A549 (cell line): ENCODE measurements at places on chromosomes 12 and 14.

- DNase-seq, result no peak
These were observed 111.0 kb downstream of the SLC8A3 start for GRCh38 chr14:70077720-70078119.

GRCh38 chr14:106069804-106070625, 543.6 kb downstream of the TMEM121 start:
- no peak for DNase-seq

- peak; percentile 46 for DNase-seq
These were observed 572 bp downstream of the RAN start for GRCh38 chr12:130872179-130873096.

- no peak for DNase-seq
These were observed 39.2 kb upstream of the MEG3 start for GRCh38 chr14:100786576-100787219.

GRCh38 chr12:54074308-54074707, 20.7 kb downstream of the HOXC4 start:
- DNase-seq, result no peak

DNA sequence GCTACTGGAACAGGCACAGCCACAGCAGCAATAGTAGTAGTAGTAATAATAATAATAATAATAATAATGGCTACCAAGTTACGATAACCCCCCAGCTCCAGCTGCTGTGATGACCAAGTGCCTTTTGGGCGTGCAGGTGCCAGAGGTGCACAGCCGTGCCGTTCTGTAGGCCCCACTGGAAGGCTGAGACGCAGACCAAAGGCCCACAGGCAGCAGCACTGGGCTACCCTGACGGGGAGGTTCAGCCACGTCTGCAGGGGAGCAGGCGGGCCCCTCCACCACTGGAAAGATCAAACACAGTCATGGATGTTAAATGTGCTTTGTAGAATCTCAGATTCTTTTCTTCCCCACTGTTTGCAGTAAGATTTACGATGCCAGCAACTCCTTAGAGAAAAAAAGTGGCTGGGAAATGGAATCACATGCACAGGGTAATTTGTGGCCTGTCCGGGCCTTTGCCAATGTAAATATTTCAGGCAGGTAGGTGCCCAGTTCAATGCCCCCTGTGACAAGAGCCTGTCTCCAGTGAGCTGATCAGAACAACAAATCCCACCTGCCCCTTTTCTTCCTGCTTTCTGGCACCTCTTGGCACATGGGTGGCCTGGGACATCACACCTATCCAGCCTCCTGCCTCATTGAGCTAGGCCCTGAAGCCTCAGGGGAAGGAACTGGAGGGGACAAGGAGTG, 32.6 kb downstream of the CCDC85C start:
- DNase-seq, result no peak

DNA sequence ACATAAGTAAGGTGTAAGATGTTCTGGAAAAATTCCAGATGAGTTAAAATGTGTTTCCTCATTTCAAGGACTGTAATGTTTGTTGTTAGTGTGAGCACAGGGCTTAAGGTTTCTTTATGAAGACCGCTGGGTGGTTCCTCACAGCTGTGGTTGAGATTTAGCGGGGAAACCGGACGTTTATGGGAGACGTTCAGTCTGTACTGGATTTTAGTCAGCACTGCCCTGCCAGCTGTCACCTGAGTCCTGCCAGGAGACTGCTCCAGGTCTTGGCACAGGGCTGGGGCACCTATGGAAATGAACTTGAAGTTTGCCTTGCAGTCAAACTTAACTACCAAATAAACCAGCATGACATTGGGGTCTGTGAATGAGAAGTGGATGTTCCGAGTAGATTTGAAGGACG, 555.2 kb downstream of the DIO2 start:
- no peak for DNase-seq

- DNase-seq, result no peak
These were observed 654 bp upstream of the SUPT16H start for GRCh38 chr14:21384494-21384851.

- DNase-seq, result no peak
These were observed 118.0 kb downstream of the KICS2 start for GRCh38 chr12:64103825-64104740.

DNA sequence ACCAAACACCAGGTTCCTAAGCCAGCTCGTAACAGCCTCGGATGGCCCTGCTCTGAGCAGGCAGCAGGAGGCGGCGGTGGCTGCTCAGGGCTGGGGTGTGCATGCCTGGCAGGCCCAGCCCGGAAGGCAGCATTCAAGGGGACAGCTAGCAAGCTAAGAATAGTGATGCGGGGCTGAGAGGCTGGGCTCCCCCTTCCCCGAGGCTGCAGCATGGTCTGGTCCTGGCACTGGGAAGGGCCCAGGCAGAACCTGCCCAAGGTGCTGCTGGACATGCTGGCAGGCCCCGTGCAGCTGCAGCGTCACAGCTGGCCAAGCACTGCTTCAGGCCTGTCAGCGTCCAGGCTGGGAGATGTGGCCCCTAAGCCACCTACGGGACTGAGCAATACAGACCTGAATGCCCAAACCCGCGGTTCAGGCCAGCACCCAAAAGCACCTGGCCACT, 26.4 kb upstream of the NUDT14 start:
- peak; percentile 55 for DNase-seq

GRCh38 chr12:100346660-100347059, 10.2 kb upstream of the SLC17A8 start:
- no peak for DNase-seq

GRCh38 chr12:46983959-46984841, 95.2 kb upstream of the PCED1B start:
- peak; percentile 76 for DNase-seq

GRCh38 chr14:80959496-80959895, 4.1 kb downstream of the TSHR start:
- no peak for DNase-seq

- no peak for DNase-seq
These were observed 1.2 kb downstream of the KIF26A start for GRCh38 chr14:104139460-104140212.

DNA sequence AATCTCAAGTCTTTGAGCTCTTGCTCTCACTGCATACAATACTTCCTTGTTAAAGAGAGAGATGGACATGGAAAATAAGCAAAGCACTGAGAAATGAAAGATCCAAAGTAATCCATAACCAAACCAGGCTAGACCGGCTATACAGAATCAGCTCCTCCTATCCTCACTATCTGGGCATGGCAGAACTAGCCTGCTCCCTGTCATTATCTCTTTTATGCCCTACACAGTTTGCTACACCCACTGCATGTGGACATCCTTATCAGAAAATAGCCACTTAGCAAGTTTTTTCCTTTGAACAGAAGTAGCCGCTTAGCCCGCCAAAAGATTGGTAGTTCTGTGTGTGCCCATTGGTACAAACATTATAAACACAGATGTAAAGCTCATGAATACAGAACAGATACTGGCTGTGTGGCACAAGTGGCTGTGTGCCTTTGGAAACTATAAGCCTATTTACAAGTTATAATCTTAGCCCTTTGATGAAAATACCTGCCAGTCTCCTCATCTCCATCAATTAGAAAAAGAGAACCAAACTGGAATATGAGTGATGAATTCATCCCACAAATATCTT, 34.7 kb downstream of the SPTB start:
- no peak for DNase-seq

GRCh38 chr12:130043685-130044406, 118.4 kb upstream of the FZD10 start:
- no peak for DNase-seq

DNA sequence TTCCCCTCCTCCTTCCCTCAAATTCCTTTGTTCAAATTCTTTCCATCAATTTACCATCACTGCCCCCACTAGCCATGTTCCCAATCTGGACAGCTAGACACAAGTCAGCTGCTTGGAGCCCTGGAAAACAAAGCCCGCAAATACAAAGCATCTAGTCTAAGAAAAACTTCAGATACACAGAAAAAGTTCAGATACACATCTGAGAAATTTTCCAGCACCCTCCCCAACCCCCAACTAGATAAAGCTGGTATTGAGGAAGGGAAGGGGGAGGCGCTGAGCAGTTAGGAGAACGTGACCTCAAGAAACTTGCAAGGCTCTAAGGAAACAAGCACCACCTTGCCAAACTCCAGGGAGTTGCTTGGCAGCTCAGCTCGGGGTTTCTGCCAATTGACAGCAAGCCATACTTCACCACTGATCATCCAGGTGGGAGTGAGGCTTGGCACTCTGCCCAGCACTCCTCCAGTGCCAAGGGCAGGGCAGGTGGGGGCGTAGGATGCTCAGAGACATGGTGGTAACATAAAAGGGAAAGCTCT, 5.1 kb upstream of the CNIH1 start:
- DNase-seq, result no peak

DNA sequence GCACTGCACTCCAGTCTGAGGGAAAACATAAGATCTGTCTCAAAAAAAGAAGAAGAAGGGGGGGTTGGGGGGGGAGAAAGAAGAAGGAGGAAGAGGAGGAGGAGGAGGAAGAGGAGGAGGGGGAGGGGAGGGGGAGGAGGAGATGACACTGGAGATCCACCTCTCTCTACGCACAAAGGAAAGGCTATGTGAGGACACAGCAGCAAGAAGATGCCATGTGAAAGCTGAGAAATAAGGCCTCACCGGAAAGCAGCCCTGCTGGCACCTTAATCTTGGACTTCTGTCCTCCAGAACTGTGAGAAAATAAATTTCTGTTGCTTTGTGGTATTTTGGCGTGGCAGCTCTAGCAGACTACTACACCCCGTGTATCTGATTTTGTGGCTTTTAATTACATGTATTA, 477.9 kb downstream of the MED13L start:
- no peak for DNase-seq

DNA sequence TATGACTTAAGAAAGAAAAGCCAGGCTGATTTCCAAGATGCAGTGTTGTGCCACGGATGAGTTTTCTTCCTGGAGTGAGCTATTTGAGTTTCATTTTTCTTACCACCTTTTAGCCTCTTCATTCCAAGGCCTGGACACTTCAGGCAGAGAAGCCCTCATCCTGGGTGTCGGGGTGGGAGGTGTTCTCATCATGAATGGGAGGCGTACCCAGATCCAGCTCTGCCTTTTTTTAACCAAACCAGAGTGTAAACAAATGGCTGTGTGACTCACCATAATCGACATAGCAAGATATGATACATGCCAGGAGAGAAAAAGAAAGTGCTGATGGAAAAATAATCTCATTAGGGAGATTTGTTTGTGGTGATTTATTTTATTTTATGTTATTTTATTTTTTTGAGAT, 79.9 kb downstream of the ARF6 start:
- peak; percentile 88 for DNase-seq

DNA sequence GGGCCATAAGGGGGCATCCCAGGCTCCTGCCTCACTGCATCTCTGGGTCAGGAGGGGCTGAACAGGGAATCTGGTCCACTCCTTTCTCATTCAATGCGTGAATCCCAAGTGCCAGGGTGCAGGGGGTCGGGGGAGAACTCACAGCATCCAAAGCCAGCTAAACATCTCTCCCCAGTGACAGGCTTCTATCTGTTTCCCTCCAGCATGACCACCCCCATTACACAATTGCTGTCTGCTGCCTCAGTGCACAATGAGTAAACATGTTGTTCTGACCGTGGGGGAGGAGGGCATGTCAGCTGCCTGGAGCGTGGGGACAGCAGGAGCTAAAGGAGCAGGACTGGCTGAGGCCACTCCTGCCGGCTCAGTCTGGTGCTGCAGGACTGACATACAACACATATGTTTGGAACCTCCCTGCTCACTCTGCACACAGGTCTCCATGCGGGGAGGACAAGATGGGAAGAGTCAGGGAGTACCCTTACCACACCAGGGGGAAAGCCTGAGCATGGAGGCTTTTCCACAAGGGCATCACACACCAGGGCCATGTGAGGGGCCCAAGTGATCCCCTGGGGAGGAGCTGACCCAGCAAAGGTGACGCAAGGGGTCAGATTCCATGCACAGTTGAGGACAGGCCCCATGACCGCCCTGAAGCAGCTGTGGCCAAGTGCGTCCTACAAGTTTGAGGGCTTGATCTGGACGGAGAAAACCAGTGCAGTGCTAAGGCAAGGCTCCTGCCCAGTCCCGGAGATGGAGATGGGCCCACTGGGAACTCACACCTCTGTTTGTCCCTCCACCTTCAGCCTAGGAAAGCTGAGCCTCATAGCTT, 1.4 kb downstream of the TNS2 start:
- no peak for DNase-seq

DNA sequence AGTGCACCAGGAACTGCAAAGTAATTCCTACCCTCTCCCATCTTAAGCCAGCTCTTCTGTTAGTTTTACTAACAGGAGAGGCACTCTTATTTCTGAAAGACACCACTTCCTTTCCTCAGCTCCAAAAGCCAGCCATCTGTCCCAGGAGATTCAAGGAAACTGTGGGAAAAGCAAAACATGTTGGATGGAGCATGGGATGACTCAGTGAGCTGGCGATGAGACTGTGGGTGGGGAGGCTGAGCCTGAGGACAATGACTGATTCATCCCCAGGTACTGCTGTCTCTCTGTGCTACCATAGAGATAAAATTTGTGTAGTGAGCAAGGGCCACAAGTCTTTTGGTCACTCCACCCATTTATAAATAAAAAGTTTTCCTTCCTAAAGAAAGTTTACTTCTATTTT, 141.4 kb downstream of the MYRFL start:
- DNase-seq, result peak; percentile 47

DNA sequence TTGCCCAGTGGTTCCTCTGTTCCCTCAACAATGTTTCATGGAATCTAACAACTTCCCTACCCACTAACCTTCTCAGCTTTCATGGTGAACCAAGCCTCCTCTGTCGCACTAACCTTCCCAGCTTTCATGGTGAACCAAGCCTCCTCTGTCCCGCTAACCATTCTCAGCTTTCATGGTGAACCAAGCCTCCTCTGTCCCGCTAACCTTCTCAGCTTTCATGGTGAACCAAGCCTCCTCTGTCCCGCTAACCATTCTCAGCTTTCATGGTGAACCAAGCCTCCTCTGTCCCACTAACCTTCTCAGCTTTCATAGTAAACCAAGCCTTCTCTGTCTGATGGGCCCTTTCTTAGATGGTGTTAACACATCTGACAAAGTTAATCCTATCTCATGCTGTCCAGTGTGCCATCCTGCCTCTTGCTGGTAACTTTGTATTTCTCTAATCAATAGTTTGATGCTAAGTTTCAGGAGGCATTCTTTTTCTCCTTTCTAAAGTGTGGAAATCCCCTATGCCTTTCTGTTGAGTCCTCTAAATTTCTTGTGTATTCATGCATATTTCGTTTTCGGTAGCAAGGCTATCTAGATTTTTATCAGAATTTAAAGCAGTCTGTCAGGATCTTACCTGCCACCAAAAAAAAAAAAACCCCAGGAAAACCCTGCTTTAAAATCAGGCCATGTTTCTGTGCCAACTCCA, 26.8 kb upstream of the KCNK13 start:
- DNase-seq, result no peak

GRCh38 chr12:43917896-43918295, 82.0 kb downstream of the TMEM117 start:
- DNase-seq, result no peak

GRCh38 chr14:30849983-30850382, 24.4 kb upstream of the COCH start:
- no peak for DNase-seq

GRCh38 chr14:67571275-67571990, 28.6 kb downstream of the PIGH start:
- peak; percentile 55 for DNase-seq

GRCh38 chr14:104548802-104549535, 30.6 kb upstream of the C14orf180 start:
- no peak for DNase-seq

GRCh38 chr12:49197256-49197655, 8.4 kb upstream of the TUBA1A start:
- no peak for DNase-seq
